ENCODE measurements at places on chromosomes 12 and 14. TPM values are rescaled to one million over a fixed set of nuclear protein-coding genes. Genes with fewer than 3 reads are reported as not detected.

ANO2 gene
- not detected for total RNA-seq

KLHL33 gene
- total RNA-seq = 0.34 TPM

CTSG gene
- total RNA-seq = not detected

PZP gene
- total RNA-seq = not detected

LRRC43 gene
- 5.1 TPM for total RNA-seq

OTOGL gene
- total RNA-seq = under 0.01 TPM

OR4K17 gene
- not detected for total RNA-seq

MMP14 gene
- total RNA-seq = 337 TPM

ANHX gene
- total RNA-seq = not detected

CCDC38 gene
- total RNA-seq = 0.15 TPM

APOF gene
- total RNA-seq = not detected

KLRF2 gene
- not detected for total RNA-seq

ZNF641 gene
- total RNA-seq = 10.9 TPM

GPR84 gene
- total RNA-seq = not detected

HOXC5 gene
- total RNA-seq = 0.93 TPM

ERBB3 gene
- 172 TPM for total RNA-seq

BHLHE41 gene
- total RNA-seq = 106 TPM

TC2N gene
- total RNA-seq = 0.36 TPM

FAM222A gene
- 3.3 TPM for total RNA-seq

CLECL1 gene
- not detected for total RNA-seq

DIP2B gene
- total RNA-seq = 33.3 TPM

G2E3 gene
- total RNA-seq = 26.6 TPM

GPR132 gene
- total RNA-seq = not detected

FAM90A1 gene
- total RNA-seq = not detected

SOX5 gene
- total RNA-seq = 17.6 TPM

TAS2R13 gene
- total RNA-seq = 1.7 TPM

SOS2 gene
- 31.0 TPM for total RNA-seq

AHSA1 gene
- total RNA-seq = 97.0 TPM

PTPRQ gene
- total RNA-seq = not detected

PRH2 gene
- not detected for total RNA-seq

ITFG2 gene
- 19.6 TPM for total RNA-seq

PIANP gene
- total RNA-seq = not detected

KCNC2 gene
- total RNA-seq = not detected

AJUBA gene
- 2.8 TPM for total RNA-seq

GUCY2C gene
- total RNA-seq = not detected

ARHGEF25 gene
- total RNA-seq = 5.2 TPM

NEDD8 gene
- total RNA-seq = 96.6 TPM

TAS2R14 gene
- 5.5 TPM for total RNA-seq

ANKRD33 gene
- not detected for total RNA-seq

STAB2 gene
- total RNA-seq = not detected

EML5 gene
- total RNA-seq = 0.36 TPM

TAS2R30 gene
- 3.4 TPM for total RNA-seq

PRKAG1 gene
- total RNA-seq = 85.1 TPM

RNF31 gene
- 68.3 TPM for total RNA-seq

ANKS1B gene
- total RNA-seq = 0.34 TPM

MRPL42 gene
- total RNA-seq = 40.3 TPM

ARMH4 gene
- 0.77 TPM for total RNA-seq

LMNTD1 gene
- total RNA-seq = under 0.01 TPM

TAS2R46 gene
- total RNA-seq = 4.0 TPM

CLEC2A gene
- not detected for total RNA-seq
